Suppressor macrophage treated with lipopolysaccharide for 1 hour (primary cell): ENCODE measurements at places on chromosomes 16 and 17.
A peak's percentile ranks its signal among the peaks of the same experiment; 100 is the strongest.

DNA sequence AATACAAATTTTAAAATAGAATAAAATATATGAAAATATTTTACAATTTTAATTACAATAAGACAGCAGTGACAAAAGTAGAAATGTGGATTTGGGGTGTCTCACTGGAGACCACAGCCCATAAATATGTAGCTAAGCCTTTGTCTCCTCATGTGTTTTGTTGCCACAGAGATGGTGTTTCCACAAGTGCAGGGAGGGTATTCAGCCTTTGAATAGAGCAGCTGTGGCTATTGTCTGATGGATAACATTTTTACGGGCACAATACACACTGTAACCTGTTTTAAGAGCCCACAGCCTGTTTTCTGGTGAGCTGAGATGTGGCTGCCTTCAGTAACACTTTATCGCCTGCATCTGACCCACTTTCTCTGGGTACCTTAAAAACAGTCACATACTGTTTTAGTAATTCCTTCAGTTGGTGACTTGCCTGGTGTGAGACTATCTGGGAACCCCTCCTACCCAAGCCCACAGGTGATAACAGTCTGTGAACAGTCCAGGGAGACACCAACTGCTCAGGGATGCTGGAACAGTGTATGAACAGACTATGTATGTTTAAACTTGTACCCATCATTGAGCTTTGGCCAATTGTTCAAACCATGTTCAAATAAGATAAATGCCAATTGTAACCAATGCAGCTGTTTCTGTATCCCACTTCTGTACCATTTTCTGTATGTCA lies 7.8 kb upstream of the AHSP start:
- no peak for DNase-seq

DNA sequence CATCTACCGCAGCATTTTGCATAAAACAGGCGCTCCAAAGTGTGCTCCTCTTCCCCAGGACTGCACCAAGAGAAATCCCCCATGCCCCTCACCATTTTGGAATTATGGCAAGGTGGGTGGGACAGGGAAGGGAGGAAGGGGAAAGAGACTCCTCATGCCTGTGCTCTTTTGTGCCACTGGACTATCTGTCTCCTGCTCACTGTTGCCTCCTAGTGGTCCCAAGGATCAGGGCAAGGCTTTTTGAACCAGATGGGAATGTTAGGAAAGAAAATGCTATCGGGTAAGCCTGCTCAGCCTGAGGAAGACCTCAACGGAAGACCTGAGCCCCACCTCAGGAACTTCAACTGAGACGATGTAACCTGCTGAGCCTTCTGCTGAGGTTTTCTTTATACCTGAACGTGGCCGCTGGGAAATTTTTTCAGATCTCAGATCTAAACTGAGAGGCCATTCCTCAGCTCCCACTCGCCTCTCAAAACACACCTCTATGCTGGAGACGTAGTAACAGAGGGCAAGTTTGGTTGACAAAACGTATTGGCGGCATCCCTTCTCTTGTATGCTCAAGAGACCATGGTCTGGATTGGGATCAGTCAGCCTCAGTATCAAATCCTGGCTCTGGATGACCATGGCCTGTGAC lies 58.3 kb downstream of the SPACA3 start:
- DNase-seq: peak; percentile 78

GRCh38 chr16:57892447-57893096 lies 78.4 kb downstream of the CNGB1 start:
- peak; percentile 80 for DNase-seq

- DNase-seq: no peak
Measured at GRCh38 chr16:70697594-70698170, 11.8 kb upstream of the MTSS2 start.

GRCh38 chr16:66519482-66520373 lies 30.2 kb downstream of the TK2 start:
- no peak for DNase-seq

- DNase-seq: no peak
Measured at GRCh38 chr17:65609286-65609685, 47.8 kb upstream of the AXIN2 start.

- DNase-seq: no peak
Measured at GRCh38 chr16:12000032-12000431, 23.5 kb downstream of the SNX29 start.

DNA sequence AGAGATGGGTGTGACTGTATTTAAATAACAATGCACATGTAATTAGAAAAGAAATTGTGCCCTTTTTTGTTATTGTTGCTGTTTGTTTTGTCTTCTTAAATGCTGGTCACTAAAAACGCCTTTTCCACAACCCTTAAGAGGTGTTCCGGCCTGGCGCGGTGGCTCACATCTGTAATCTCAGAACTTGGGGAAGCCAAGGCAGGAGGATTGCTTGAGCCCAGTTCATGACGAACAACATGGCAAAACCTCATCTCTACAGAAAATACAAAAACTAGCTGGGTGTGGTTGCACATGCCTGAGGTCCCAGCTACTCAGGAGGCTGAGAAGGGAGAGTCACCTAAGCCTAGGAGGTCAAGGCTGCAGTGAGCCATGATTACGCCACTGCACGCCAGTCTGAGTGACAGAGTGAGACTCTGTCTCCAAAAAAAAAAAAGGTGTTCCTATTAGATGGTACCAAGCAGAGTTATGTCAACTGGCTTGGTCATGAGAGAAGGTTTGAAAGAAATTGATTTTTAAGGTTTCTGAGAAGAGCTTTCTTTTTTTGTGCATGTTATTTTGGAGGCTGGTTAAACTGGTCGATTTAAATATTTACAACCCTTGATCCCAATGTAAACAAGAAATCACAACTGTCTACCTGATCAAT lies 23.5 kb upstream of the RFFL start:
- no peak for DNase-seq

GRCh38 chr16:85959686-85960085 lies 60.7 kb downstream of the IRF8 start:
- no peak for DNase-seq
